ENCODE measurements at places on chromosomes 7 and 10.

- no peak for DNase-seq
These were observed 12.5 kb upstream of the ARMS2 start for GRCh38 chr10:122441961-122442360.

GRCh38 chr7:10793995-10794775 is 179.5 kb upstream of the PHF14 start:
- DNase-seq: no peak

DNA sequence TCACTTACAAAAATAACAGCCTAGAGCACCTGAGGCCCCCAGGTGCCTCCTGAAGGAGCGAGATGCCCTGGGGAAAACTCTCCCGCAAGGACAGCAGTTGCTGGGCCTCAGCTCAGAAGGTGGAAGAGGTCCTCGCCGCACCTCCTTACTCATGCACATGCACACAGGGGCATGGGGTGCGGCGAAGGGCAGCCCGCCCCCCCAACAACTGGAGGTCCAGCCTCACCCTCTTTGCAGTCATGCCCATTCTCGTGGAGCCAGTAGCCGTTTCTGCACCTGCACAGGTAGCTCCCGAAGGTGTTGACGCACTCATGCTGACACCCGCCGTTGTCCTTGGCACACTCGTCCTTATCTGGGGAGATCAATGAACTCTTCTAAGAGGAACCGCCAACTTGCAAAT is 19.9 kb upstream of the OPALIN start:
- no peak for DNase-seq

DNA sequence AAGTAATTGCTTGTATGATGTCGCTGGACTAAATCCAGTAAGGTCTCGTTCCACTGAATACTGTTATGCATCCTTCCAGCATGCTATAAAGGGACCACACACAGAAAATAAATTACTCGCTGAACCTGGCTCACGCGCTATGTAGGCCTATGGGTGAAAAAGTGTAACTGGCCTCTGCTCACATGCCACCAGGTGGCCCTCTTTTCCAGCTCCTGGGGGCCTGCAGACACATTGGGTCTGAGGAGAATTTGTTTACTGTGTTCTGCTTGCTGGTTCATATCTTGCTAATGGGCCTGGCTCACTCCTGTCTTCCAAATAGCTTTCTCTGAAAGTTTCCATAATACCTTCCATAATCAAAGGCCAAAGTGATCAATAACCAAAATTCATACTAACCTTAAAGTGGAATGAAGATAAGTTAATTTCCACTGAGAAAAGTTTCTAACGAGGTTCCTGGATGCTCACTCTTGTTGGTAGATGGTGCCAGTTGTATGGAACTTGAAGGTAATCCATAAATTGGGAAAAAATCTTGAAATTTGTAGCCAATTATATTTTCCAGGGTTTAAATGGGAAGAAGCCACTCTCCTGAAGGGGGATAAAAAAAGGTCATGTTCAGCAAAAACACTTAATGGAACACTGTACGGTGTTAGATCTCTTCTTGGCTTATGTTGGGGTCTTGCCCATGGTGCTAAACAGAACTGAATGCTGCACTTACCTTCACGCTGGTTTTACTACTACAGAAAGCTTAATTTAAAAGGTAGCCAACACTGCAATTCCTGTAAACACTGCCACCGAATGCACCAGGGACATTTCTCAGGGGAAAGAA is 27.0 kb upstream of the ZPBP start:
- DNase-seq: no peak

DNA sequence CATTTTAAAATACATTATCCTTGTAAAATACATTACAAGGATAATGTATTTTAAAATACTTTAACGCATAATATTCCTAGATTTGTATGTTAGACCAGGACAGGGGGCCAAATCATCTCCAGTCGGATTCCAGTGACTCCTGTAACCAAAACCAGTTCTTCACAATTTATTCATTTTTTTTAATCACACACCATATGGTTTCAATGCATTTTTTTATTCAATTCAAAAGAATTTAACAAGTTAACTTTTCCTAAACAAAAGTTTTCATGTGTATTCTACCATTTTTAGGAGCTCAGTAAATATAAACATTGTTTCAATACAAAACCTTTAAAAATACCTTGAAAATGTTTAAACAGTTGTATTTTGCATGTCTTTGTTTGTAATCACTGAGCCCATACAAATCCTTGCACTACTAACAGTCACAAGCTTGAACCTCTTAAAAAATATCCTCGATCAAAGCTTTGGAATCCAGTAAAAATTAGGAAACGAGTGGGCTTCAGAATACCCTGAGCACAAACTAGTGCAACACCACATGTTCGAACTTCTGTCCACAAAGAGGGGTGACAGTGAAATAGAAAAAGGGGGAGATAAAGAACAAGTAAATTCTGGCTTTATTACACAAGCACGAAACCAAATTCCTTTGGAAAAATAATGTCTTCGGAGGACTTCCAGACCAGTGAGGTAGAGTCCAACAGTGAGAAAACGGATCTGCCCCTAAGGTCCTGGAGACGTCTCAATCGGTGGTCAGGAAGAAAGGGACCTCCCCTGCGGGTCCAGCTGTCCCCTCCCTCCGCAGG is 1.6 kb downstream of the CCDC71L start:
- DNase-seq: no peak

DNA sequence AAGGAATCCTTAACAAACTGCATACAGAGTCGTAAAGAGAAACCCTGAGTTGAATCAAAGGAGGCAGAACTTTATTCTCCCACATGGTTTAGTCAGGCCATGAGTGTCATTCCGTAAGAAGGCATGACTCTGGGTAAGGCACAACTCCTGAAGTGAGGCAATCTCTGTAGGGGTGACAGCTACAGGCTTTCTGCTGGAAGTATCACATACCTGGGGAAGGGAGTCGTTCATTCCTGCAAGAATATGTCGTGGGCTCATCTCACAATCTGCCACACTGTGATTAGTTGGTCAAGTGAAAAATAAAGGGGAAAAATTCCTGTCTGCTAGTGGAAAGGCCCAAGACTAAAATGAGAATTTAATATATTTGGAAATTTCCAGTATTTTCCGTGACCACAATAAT is 392.6 kb downstream of the POM121L12 start:
- DNase-seq: no peak

- DNase-seq: no peak
These were observed 21.0 kb downstream of the ZCWPW1 start for GRCh38 chr7:100407285-100408180.

- DNase-seq: no peak
These were observed 15.4 kb downstream of the NRAP start for GRCh38 chr10:113648478-113648877.

GRCh38 chr10:71912431-71912830 is 51.8 kb upstream of the CHST3 start:
- no peak for DNase-seq

GRCh38 chr7:89989454-89989853 is 164.8 kb upstream of the STEAP1 start:
- DNase-seq: no peak

- DNase-seq: no peak
These were observed 153.3 kb downstream of the STK31 start for GRCh38 chr7:23863209-23863787.

- DNase-seq: no peak
These were observed 12.2 kb downstream of the TAS2R60 start for GRCh38 chr7:143455491-143455890.

DNA sequence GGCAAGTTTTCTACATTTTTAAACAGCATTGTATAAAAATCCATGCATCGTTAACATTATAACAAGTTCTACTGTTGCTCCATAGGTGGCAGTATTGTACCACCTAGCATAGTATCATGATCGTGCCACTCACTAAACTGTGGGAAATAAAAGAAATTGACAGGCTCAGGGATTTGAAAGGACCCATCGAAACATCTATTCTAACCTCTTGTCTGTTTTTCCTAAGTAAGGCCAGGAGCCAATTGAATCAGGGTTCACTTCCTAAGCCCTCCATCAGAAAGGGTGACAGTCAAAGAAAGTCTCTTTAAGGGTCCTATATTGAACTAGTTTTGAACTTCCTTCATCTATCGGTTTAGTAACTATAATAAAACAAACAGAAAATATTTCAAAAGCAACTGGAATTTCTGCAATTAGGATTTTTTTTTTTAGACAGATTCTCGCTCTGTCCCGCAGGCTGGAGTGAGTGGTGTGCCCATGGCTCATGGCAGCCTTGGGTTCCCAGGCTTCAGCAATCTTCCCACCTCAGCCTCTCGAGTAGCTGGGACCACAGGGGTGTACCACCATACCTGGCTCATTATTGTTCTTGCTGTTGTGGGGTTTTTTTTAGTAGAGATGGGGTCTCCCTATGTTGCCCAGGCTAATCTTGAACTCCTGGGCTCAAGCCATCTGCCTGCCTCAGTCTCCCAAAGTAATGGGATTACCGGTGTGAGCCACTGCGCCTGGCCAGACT is 9.4 kb downstream of the HACD1 start:
- no peak for DNase-seq

DNA sequence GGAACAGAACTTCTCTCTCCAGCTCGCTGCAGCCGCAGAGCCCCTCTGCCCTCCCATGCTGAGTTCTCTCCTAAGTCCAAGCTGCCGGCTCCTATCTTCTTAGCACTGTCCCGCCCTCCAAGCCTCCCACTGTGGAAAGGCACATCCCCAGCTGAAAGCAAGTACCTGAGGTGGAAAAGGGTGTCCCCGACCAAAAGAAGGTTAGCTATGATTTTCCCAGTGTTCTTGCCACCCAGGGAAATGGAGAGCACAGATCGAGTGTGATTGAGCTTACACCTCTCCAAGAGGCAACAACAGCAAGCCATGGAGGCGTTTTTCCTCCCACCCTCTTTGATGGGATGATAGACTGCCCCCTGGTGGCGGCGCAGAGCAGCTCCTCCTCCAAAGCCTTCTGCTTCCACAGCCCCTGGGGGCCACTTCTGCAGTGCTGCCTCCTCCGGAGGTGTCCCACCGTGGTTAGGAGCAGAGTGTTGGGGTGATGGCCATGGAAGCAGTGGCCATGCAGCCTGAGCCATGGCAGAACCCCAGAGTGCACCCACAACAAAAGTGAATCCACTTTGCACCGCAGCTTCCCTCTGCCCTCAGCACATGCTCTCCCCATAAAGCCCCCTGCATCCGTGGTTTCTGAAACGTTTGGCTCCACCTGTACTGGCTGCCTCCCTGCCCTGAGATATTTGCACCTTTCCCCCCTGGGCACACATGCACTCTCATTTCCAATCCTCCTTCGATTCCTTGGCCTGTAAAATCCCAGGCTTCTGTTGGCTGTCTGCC is 143.1 kb upstream of the STK17A start:
- DNase-seq: peak; percentile 82

GRCh38 chr7:94311515-94311914 is 83.2 kb upstream of the COL1A2 start:
- DNase-seq: no peak

DNA sequence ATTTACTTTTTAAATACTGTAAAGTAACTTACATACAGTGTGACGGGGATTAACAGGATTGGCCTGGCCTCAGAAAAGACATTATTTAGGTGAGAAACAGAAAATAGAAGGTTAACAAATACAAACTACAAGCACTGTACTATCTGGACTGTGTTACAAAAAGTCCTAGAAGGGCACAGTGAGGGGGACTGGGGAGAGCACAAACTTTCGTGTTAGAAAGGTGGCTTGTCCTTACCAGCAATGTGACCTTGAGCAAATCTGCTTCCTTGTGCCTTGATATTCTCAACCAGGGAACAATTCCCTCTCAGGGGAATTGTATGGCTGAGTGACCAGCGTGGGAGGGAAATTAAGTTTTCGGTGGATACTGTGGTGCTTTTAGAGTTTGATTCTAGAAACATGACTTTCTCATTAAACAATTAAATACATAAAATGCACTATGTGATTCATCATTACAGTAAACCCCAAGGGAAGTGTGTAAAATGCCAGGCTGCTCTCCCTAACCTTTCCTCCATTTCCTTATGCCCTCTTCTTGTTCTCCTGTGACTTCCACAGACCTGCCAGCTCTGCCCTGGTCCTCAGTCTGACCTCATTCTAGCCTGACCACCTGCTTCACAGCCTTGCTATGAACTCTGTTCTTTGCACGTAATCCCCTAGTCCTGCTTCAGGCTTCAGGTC is 57.7 kb downstream of the OSBPL3 start:
- no peak for DNase-seq

DNA sequence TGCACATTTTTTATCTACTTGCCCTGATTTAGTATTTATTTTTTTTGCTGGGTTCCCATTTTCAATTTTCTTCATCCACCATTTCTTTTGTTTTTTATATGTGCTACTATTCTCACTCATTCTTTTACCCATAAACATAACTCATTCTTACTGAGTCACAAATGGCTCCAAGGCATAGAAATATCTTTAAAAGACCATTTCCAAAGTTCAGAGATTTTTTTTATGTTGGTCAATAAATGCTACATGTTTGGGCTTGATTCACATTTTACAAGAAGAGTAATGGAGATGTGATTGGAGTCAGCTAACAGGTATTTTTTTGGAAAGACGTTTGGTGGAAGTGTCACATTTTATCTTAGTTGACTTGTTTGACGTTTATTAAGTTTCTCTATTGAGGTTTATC is 1303.2 kb upstream of the LRRTM3 start:
- no peak for DNase-seq

GRCh38 chr7:100680576-100681271 is 7.2 kb downstream of the GNB2 start:
- DNase-seq: no peak

- DNase-seq: no peak
These were observed 21.1 kb upstream of the FOXI2 start for GRCh38 chr10:127715782-127716378.

- no peak for DNase-seq
These were observed 36.1 kb downstream of the UBTD1 start for GRCh38 chr10:97534746-97535367.

- DNase-seq: no peak
These were observed 20.7 kb upstream of the ABLIM1 start for GRCh38 chr10:114678820-114679219.

GRCh38 chr10:7111561-7111960 is 299.3 kb downstream of the SFMBT2 start:
- DNase-seq: no peak

DNA sequence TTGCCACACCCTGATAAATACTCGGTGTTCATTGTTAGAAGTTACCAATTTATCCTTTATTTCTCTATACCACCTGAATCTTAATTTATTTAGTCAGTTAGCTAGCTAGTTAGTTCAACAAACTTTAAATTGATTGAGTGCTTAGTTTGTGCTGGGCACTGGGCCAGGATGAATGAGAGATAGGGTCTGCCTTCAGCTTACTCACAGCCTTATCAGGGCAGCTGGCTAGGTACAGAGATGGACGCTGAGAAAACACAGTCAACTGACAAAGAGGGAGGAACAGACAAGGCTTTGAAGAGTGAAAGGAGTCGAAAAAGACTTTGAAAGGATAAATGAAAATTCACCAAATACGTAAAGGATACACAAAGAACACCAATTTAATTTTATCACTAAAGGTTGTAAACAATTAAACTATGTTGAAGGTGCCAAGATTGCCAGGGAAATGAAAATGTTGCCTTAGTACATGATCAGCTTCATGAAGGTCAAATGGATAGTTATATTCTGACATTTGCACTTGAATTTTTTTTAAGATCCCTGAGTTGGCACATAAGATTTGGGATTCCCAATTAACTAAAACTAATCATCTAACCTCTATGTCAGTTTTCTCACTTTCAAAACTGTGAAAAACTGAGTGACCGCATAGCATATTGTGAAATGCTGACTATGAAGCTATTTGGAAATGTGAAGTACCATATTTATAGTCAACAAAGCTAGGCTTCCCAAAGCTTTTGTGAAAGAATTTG is 2.1 kb downstream of the CAV2 start:
- no peak for DNase-seq
